ENCODE measurements at places on chromosomes 11 and 22. TPM values are rescaled to one million over a fixed set of nuclear protein-coding genes. Genes with fewer than 3 reads are reported as not detected.
A peak's percentile ranks its signal among the peaks of the same experiment; 100 is the strongest.

The SLC22A8 gene
- not detected for total RNA-seq

The TRIM22 gene
- 91.0 TPM for total RNA-seq

The PGA3 gene
- not detected for total RNA-seq

- ATAC-seq = no peak
Observed at GRCh38 chr11:86765203-86765602, 35.1 kb upstream of the PRSS23 start.

DNA sequence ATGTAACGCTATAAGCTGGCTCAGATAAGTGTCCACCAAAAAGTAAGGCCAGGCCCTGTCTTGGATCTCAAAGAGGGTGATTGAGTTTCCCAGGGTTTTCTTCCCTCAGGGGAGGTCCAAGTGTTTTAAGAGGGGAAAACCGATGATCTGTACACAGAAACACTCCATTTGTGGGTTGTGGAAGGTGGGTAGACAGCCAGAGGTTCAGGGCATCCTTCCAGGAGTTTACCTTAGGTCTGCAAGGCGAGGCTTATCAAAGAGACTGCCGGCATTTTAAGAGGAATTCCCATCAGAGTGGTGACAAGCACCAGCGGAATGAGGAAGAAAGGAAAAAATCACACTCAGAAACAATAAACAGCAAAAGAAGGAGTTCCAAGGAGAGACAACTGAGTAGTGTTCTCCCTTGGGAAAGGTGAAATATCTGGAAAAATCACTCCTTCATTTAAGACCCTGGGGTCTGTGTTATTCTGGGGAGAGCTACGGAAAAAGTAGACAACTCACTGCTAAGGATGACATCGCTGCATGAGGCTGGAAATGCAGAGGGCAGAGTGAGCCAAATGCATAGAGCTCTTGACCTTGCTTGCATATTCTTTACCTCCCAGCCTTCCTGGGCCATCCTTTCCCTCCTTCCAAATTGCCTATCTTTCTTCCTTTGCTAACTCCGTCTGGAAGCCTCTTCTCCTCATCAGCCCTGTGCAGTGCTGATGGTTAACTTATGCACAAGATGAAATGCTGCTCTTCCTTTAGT, 22.1 kb upstream of the MMP7 start:
- no peak for ATAC-seq

- ATAC-seq = peak; percentile 51
Observed at GRCh38 chr11:10459029-10459970, 4.2 kb downstream of the AMPD3 start.

The TSPAN32 gene
- total RNA-seq = 14.8 TPM

The MRGPRX4 gene
- total RNA-seq = not detected

DNA sequence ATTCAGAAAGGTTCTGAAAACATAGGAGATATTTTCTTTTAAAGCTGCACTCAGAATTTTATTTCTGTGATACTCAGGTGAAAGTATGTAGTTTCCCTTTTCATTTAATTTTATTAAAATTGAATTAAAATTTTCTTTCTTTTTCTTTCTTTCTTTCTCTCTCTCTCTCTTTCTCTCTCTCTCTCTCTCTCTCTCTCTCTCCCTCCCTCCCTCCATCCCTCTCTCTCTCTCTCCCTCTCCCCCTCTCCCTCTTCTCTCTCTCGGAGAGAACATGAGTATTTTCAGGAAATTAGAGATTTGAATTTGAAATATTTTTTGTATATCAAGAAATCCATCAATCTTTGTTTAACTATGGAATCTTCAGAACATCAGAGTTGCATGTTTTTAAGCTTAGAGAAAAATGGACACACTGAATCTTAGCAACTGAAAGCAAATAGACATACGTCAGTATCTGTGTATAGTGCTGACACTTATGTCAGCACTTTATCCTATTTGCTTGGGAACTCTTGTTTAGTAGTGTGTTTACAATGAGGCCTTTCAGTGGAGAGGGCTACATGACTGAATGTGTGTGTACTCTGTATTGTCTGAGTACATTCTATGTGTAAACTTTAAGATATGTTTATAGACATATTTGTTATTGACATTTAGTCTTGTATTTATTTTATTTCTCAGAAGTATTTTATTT, 44.5 kb downstream of the PDE3B start:
- ATAC-seq = no peak

GRCh38 chr11:70483917-70484316, 85.6 kb downstream of the CTTN start:
- ATAC-seq = no peak

The SART1 gene
- total RNA-seq = 51.3 TPM

- ATAC-seq = no peak
Observed at GRCh38 chr11:3018596-3018995, 26.5 kb upstream of the NAP1L4 start.

GRCh38 chr11:122234780-122235179, 118.8 kb upstream of the BLID start:
- no peak for ATAC-seq

The DEPDC7 gene
- total RNA-seq = 2.0 TPM

- ATAC-seq = no peak
Observed at GRCh38 chr11:43941257-43941994, 1.0 kb upstream of the C11orf96 start.

DNA sequence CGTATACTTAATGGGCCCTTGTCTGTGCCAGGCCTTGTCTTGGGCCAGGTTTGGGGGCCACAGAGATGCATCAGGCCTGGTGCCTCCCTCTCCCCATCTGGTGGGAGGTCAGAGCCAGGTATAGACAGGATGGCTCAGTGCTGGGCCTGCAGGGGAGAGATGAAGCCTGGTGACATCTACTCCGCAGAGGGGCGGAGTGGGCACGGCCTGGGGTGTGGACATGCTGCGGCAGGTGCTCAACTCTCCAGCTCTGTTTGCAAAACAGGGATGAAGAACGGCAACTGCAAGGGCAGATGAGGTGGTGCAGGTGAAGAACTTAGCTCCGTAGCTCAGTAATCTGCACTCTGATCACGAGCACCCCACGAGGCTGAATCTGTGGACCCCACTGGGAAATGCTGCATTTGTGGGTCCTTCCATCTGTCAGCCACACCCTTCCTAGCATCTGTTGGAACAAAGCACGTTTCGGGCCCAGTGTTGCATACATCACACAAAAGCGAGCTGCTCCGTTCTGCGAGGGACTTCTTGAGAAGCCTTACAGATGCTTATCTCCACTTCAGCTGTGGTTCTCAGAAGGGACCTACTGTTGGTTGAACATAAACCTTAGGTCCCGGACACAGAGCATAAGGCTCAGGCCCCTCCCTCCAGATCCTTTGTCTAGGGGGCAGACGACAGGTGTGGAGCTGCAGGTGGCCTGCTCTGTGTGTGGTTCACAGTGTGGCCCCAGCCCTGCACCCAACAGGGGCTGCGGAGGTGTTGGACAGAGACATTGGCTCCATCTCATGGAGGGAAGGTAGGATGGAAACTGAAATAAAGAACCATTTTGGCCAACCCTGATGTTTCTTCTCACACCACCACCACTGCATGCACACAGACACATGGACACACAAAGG, 78.3 kb downstream of the LRRC32 start:
- ATAC-seq = no peak

The DRD2 gene
- total RNA-seq = 0.19 TPM

- no peak for ATAC-seq
Observed at GRCh38 chr11:27159335-27159679, 118.7 kb downstream of the BBOX1 start.

- peak; percentile 77 for ATAC-seq
Observed at GRCh38 chr11:64652586-64653387, 61.8 kb downstream of the SLC22A12 start.

Measured in activated T-helper 17 cell treated with anti-CD3 and anti-CD28 coated beads, Interleukin-2, amount 50 U/mL, for 72 hours (primary cell).